CD4-positive, alpha-beta T cell treated with Interferon gamma for 1 hour (primary cell): ENCODE measurements at places on chromosomes 3 and 15.

GRCh38 chr15:42919799-42920518 is 619 bp downstream of the TTBK2 start:
- peak; percentile 8 for DNase-seq

DNA sequence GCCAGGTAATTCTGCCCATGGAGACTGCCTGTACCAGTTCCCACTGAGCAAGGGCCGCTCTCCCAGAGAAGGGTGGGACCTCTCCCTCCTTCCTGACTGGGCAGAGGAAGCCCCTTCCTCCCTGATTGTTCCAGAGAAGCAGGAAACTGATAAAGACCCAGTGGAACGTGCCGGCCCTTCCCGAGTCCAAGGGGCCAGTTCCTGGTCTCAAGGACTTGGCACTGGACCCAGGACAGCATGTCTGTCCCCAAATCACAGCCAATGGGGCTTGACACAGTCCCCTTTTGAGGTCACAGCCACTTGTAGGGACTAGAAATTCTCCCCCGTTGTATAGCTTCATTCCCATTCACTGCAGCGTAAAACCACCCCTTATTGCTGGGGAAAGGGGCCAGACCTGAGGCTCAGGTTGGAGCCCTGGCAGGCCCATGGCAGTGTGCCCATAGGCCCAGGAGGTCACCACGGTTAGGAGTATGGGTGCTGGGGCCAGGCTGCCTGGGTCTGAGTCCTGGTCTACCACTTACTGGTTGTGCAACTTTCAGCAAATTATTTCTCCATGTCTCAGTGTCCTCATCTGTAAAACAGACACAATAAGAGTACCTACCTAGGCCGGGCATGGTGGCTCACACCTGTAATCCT is 18.1 kb downstream of the CSRNP1 start:
- DNase-seq = no peak

DNA sequence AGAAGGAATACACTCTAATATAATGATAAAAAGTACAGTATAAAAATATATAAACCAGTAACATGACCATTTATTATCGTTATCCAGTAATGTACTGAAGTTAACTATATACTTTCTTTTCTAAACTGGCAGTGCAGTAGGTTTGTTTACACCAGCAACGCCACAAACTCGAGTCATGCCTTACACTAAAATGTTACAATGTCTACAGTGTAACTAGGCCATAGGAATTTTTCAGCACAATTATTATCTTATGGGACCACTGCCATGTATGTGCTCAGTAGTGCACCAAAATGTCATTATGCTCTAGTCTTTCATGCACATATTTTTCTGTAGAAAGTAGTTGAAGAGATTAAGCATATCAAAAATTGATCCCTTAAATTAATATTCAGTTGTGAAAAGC is 609.8 kb upstream of the BCHE start:
- no peak for DNase-seq

DNA sequence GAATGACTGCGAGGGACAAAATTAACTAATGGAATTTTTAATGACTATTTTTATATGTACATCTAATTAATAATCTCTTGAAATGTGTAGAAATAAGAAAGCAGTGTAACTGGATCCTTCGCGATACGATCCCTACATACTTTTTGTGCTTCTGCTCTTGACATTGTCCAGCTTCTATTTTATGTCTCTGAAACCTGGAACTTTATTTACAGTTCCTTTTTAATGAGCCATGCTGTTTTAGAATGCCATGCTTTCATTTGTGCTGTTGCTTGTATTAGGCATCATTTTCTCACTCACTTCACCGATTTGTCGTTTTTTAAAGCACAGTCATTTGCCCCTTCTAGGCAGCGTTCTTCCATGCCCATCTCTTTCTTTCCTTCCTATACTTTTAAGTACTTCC is 301.3 kb downstream of the EDEM1 start:
- DNase-seq = no peak

DNA sequence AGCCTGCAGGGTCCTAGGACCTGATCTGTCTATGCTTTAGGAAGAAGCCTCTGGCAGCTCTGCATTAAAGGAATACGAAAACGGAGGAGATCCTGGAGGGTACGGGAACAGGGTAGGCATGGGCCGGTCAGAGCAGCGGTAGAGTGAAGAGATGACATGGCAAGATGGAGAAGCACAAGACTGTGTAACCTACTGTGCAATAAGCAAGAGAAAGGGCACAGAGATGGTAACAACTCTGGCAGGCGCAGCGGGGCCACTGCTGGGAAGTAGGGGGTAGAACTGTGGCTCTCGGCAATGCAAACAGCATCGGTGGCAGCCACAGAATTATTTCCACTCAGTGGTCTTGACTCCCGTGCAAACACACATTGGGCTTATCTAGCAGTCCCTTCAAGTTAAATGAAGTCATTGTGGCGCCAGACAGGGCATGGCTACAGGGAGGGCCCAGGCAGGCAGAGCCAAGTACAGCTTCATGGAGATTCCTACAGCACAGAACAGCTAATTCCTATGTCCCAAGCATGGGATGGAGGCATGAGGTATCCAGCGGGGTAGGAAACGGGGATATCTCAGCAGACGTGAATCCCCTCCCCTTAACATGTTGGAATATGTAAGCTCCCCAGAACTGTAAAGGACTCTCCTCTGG is 28.8 kb downstream of the WHAMM start:
- no peak for DNase-seq

- DNase-seq = no peak
Observed at GRCh38 chr15:69533522-69533921, 80.9 kb downstream of the RPLP1 start.

DNA sequence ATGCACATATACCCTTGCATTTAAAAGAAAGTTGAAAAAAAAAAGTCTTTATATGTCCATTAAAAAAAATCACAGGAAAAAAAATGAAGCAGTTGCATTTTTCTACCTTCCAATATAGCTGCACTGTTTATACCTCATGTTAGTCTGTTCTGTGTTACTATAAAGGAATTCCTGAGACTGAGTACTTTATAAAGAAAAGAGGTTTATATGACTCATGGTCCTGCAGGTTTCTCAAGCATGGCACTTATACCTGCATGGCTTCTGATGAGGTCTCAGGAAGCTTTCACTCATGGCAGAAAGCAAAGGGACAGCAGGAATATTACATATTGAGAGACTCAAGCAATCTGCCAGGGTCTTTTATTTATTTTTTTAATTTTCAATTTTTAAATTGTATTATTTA is 277.2 kb upstream of the BCHE start:
- DNase-seq = no peak

GRCh38 chr3:2535206-2535605 is 436.5 kb downstream of the CNTN4 start:
- no peak for DNase-seq

- no peak for DNase-seq
Observed at GRCh38 chr3:114904633-114905032, 242.5 kb downstream of the ZBTB20 start.

GRCh38 chr15:57217778-57218598 is 158.3 kb upstream of the CGNL1 start:
- DNase-seq = no peak

DNA sequence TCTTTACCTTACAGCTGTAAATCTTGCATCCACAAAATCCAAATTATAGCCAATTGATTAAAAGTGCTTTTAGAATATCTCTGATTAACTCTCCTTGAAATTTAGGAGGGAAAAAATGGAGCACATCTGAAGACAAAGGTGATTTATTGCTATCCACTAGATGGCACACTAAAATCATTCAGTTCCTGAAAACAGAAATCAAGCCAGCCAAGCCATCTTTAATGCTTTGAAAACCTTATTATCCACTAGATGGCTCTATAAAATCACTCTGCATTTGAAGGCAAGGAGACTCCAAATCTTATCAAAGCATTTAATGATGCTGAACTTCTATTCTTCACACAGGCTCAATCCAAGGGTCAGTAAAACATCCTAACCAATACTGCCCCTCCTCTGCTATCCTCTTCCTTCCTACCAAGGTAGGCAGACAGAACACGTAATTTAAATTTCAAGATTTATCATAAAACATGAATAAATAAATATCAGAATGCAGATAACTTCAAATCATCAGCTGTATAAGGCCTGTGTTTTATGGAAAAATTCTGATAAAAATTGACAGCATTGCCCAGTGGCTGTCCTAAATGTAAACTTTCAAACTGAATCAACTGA is 48.4 kb downstream of the GOLIM4 start:
- no peak for DNase-seq

DNA sequence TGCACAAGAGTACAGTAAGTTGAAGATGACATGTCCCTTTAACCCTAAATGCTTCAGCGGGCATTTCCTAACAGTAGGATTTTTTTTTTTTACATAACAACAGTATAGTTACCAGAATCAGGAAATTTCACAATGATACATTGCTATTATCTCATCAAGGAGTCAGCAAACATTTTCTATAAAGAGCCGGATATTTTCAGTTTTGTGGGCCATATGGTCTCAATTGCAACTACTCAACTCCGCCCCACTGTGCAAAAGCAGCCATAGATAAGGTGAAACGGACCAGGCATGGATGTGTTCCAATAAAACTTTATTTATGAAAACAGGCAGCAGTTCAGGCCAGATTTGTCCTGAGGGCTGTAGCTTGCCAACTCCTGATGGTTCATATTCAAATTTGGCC is 130.6 kb downstream of the SMAD6 start:
- DNase-seq = no peak

DNA sequence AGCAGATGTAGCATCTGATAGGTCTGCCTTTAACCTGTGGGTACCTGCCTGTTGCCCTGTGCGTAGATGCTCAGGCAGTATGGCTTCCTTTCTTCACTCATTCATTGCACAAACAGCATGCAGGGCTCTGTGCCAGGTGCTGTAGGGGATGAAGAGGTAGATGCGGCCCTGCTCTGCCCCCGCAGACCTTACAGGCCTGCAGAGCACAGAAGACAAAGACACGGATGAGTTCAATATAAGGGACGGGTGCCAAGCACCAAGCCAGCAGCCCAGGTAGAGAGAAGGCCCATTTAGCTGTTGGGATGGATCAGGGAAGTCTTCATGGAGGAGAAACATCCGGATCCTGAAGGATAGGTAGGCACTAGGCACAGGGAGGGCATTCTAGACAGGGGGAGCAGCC is 69.4 kb downstream of the AAGAB start:
- DNase-seq = no peak

DNA sequence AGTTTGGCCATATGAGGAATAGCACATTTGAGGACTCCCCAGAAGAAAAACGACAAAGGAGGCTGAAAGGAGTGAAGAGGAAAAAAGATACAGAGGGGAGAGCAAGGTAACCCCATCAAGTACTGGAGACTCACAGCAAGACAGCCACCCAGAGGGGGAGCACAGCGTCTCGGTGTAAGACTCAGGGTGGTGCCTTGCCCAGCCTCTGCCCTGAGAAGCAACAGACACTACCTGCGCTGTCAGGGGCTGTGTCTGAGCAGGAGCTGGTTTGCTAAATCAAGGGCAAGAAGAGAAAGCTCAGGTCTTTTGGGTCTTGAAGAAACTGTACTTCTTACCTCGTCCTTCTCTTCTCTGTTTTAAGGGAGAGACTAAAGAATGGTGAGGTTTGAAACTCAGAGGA is 27.9 kb downstream of the FBXO45 start:
- DNase-seq = no peak

- DNase-seq = no peak
Observed at GRCh38 chr3:43960448-43960840, 269.7 kb downstream of the ABHD5 start.

- DNase-seq = no peak
Observed at GRCh38 chr15:31153531-31153930, 52.0 kb upstream of the TRPM1 start.

DNA sequence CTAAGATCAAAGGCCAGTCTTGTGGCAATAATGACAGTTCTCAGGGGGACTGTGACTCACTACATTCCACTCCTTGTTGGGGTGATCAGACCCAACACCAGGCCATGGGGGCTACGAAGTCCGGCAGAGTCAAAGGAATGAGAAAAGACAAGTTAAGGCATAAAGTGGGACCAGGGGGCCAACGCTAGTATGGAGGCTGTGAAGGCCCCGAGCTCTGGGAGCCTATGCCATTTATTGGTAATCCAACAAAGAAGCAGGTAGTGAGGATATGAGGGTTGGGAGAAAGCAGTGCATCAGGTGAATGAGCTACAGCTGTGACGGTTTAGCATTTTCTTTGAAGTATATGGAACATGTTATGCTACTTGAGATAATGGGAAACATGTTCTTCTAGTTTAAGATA is 104.4 kb upstream of the C2CD4B start:
- DNase-seq = no peak

DNA sequence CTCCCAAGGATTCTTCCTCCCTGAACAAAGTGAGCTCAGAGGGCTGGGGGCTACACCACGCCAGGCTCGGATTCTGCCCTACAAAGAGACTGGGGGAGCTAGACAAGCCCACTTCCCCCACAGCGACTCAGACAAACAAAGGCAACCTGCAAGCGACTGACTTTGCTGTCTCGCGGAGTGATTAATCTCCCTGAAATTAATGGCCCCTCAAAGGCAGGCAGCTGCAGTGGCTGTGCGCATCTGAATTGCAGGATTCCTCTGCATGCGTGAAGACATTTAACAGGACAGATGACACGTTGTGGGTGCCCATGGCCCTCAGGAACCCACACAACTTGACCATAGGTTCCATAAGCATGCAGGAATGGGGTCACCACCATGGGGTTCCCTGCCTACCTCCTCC is 18.4 kb downstream of the CTXND1 start:
- DNase-seq = no peak

- DNase-seq = no peak
Observed at GRCh38 chr15:99228120-99228770, 21.1 kb downstream of the TTC23 start.

- no peak for DNase-seq
Observed at GRCh38 chr3:128814060-128814459, 65.4 kb upstream of the ACAD9 start.

DNA sequence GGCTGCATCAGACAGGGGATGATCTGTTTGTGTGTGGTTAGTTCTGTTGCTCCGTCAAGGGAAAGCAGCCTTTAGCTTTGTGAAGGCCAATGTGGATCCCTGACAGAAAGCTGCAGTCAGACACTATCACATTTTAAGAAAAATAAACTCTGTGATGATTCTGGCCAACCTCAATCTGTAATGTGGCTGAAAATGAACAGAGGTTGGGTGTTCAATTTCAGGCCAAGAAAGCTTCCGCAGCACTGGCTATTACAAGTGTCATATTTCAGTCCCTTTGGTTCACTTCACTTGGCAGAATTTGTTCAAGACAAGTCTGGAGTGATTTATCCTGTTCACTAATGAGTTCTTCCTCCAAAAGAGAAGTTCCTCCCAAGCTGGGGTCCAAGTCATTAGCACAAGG is 571.8 kb upstream of the IL12A start:
- DNase-seq = no peak

GRCh38 chr3:131526801-131527347 is 24.1 kb upstream of the MRPL3 start:
- DNase-seq = no peak

DNA sequence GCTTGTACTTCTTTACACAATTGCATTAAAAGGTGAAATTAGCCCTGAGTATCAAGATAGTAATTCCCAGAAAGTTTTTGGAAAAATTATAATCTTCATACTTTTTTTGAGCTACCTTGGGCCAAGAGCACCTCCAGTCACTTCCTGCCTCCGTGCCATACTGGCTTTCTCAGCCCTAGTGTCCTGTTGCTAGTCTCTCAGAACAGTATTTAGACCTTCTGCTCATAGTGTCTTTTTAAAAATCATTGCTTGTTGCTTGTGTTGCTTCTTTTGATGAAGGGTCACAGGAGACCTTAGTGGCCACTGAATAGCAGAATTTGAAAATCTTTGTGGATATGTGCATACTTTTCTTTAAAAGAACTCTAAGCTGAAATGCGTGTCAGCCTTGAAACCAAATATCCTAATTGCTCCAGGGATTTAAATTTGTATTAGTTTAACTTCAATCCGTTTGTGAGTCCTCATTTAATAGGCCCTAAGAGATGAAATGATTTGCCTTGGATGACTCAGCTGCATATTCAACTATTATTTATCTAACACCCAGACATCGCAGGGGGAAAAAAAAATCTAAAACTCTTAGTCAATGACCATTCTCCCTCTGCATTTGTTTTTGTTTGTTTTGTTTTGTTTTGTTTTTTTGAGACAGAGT is 29.1 kb upstream of the LXN start:
- DNase-seq = no peak
